ENCODE measurements at places on chromosomes 7 and 10.

GRCh38 chr7:148914208-148914777 is 30.2 kb upstream of the EZH2 start:
- no peak for DNase-seq

- DNase-seq, result no peak
Measured at GRCh38 chr10:110380293-110380692, 75.6 kb upstream of the SMNDC1 start.

GRCh38 chr7:461453-462172 is 58.0 kb downstream of the PDGFA start:
- DNase-seq, result no peak

- DNase-seq, result no peak
Measured at GRCh38 chr7:32048970-32049491, 21.2 kb downstream of the PDE1C start.

- DNase-seq, result no peak
Measured at GRCh38 chr10:635088-635861, 54.2 kb downstream of the DIP2C start.

- DNase-seq, result no peak
Measured at GRCh38 chr7:56127241-56127975, 11.2 kb upstream of the NUPR2 start.

DNA sequence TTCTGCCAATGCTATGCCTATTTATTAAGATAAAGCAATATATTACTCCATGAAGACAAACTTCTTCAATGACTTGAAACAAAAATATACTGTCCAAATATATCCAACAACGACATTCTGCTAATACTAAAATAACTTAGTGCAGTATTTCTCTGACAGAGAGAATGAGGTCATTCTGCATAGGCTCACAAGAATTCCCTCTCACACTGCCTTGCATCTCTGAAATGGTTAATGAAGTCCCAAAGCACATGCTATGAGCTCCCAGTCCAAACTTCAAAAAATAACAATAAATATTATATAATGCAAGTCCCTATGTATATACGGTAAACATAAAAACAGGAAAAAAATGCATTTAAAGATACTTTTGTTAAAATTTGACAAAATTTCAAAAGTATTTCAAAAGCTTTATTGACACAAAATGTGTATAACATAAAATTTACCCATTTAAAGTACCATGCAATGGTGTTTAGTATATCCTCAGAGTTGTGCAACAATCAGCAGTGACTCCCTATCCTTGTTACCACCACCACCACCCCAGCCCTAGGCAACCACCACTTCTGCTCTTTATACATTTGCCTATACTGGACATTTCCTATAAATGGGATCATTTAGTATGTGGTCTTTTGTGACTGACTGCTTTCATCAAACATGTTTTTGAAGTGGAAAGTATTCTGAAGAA is 27.6 kb downstream of the CHCHD3 start:
- no peak for DNase-seq

GRCh38 chr10:31278279-31278941 is 40.6 kb upstream of the ZEB1 start:
- DNase-seq, result no peak

All from testis (tissue), 5 donors.